ENCODE measurements at places on chromosomes 16 and 17. TPM values are rescaled to one million over a fixed set of nuclear protein-coding genes. Genes with fewer than 3 reads are reported as not detected.

DNA sequence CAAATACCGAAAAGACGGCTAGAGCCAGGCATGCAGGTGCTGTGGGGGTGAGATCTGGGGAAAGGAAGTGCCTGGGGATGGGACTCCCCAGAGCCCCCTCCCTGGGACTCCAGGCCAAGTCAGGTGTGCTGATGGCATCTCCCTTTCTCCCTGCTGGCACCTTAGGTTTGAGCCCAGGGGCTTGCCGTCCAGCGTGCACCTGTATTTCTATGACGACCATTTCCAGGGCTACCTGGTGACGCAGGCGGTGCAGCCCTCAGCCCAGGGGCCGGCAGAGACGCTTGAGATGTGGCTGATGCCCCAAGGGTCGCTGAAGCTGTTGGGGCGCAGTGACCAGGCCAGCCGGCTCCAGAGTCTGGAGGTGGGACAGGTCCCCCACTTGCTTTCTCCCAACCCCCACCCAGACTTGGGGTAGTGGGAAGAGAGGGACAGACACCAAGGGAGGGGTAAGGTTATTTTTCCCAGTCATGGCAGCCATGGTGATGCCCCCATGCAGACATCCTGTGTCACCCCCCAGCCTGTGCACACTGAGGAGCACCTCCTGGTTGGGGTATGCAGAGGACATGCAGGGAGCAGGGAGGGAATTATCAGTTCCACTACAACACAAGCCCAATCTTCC, 11.1 kb downstream of the XYLT2 start:
- no peak overlapping the region for H3K27ac ChIP-seq
- no peak for DNase-seq
- H3K27me3 ChIP-seq = no peaks in the 10 kb centered on the region
- no peak overlapping the region for H3K4me3 ChIP-seq
- peaks cover 10% of the 10 kb centered on the region for H3K36me3 ChIP-seq

GRCh38 chr17:72717276-72717675, 375.2 kb downstream of the SLC39A11 start:
- H3K4me1 ChIP-seq = no peaks in the 10 kb centered on the region
- no peak overlapping the region for H3K27ac ChIP-seq
- no peaks in the 10 kb centered on the region for H3K36me3 ChIP-seq

DNA sequence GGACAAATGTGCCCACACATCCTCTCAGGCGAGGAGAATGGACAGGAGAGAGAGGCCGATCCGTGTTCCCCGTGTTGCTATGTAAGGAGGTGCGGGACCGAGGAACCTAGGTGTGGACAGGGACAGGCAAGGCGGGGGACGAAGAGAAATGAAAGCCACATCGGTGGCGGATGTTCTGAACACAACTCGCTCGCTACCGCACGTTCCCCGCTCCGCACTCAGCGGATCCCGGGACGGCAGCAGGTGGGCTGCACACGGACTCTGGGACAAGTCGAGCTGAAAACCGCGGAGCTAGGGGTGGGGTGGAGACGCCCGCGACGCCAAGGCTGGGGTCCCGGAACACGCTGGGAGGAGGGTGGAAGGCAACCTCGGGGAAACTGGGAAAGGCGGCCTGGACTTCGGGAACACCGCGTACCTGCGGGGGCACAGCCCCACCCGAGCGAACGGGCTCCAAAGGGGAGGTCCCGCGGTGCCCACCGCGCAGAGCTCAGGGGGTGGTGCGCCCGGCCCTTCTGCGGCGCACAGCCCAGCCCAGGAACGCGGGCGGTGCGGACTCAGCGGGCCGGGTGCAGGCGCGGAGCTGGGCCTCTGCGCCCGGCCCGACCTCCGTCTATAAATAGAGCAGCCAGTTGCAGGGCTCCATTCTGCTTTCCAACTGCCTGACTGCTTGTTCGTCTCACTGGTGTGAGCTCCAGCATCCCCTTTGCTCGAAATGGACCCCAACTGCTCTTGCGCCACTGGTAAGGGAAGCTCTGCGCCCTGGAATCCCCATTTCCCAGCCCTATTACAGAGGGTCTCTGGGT, at the start of gene MT1E:
Gene MT1E, plus strand, starts transcription at position 642 of the 803 bp plus-strand sequence. Its CDS starts 71 bp downstream, at position 713.
- peak within 1 kb of the TSS; percentile 95 for H3K27ac ChIP-seq
- H3K4me3 ChIP-seq = peak within 1 kb of the TSS; percentile 67
- H3K4me1 ChIP-seq = peaks cover 9% of the 10 kb centered on the region
- H3K27me3 ChIP-seq = no peaks in the 10 kb centered on the region
- peak; percentile 93 for DNase-seq
- no peaks in the 10 kb centered on the region for H3K36me3 ChIP-seq

GRCh38 chr16:50836121-50836621, 94.3 kb downstream of the CYLD start:
- no peaks in the 10 kb centered on the region for H3K4me1 ChIP-seq
- no peak overlapping the region for H3K27ac ChIP-seq
- DNase-seq = no peak
- H3K27me3 ChIP-seq = no peaks in the 10 kb centered on the region
- no peak overlapping the region for H3K4me3 ChIP-seq

GRCh38 chr17:40493697-40494096, 7.7 kb downstream of the TNS4 start:
- no peak overlapping the region for H3K4me3 ChIP-seq
- no peak overlapping the region for H3K27ac ChIP-seq
- H3K36me3 ChIP-seq = no peaks in the 10 kb centered on the region
- H3K4me1 ChIP-seq = peaks cover 3% of the 10 kb centered on the region
- DNase-seq = no peak

GRCh38 chr17:71402661-71403141, 718.1 kb upstream of the SOX9 start:
- no peak overlapping the region for H3K27ac ChIP-seq
- H3K36me3 ChIP-seq = no peaks in the 10 kb centered on the region
- H3K27me3 ChIP-seq = no peaks in the 10 kb centered on the region
- H3K4me1 ChIP-seq = no peaks in the 10 kb centered on the region

GRCh38 chr16:27826081-27826892, 237.2 kb downstream of the GSG1L start:
- H3K4me3 ChIP-seq = no peak overlapping the region
- no peak for DNase-seq
- H3K27me3 ChIP-seq = no peaks in the 10 kb centered on the region
- H3K36me3 ChIP-seq = no peaks in the 10 kb centered on the region
- H3K4me1 ChIP-seq = no peaks in the 10 kb centered on the region

- no peaks in the 10 kb centered on the region for H3K27me3 ChIP-seq
- H3K4me1 ChIP-seq = peaks cover 9% of the 10 kb centered on the region
- peaks cover 64% of the 10 kb centered on the region for H3K36me3 ChIP-seq
- DNase-seq = peak; percentile 2
These were observed 38.9 kb downstream of the UBN1 start for GRCh38 chr16:4886151-4886550.

DNA sequence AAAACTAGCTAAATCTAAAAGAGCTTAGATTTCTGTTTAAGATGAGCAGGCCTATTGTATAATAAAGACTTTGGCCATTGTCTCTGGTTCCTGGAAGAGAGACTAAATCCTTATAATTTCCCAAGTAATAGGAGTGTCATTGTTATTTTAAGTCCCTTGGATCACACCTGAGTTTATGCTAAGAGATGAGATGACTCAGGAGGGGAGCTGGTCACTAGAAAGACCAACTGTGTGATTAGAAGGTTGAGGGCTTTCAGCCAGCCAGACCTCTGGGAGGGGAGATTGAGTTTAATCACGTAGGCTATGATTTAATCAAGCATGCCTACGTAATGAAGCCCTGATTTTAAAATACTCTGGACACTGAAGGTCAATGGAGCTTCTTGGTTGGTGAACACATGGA, 156.9 kb upstream of the C17orf78 start:
- no peak overlapping the region for H3K27ac ChIP-seq
- no peaks in the 10 kb centered on the region for H3K4me1 ChIP-seq
- no peaks in the 10 kb centered on the region for H3K27me3 ChIP-seq

- peaks cover 2% of the 10 kb centered on the region for H3K27me3 ChIP-seq
- H3K4me1 ChIP-seq = no peaks in the 10 kb centered on the region
- peak overlapping the region; percentile 84 for H3K27ac ChIP-seq
- peak; percentile 85 for DNase-seq
- peak overlapping the region; percentile 47 for H3K4me3 ChIP-seq
- H3K36me3 ChIP-seq = no peaks in the 10 kb centered on the region
These were observed 471.6 kb downstream of the SOX9 start for GRCh38 chr17:72592242-72592966.

- H3K4me1 ChIP-seq = peaks cover 13% of the 10 kb centered on the region
- peak overlapping the region; percentile 92 for H3K4me3 ChIP-seq
- H3K27ac ChIP-seq = peak overlapping the region; percentile 58
These were observed 741 bp upstream of the TLCD3A start for GRCh38 chr17:731644-732066.

DNA sequence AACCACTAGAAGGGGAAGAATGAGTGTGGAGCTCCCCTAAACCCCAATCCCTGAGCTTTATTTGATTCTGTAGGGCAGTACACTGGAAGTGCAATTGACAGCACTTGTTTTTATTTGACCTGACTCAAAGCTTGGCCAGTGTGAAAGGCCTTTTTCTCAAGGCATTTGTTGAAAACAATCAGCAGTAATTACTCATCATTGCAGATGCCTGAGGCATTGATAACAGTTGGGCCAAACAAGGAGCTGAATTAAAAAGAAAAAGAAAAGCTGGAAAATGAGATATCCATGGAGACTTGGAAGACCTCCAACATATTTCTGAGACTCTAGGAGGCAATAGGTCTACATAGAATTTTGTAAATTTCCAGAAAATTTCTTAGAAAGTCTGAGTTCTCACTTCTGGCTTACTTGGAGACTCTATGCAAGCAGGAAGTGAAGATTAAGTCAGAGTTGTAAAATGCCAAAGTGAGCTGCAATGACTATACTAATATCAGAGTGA, 200.8 kb upstream of the KCNJ16 start:
- no peaks in the 10 kb centered on the region for H3K4me1 ChIP-seq
- DNase-seq = no peak
- H3K36me3 ChIP-seq = no peaks in the 10 kb centered on the region
- H3K27ac ChIP-seq = no peak overlapping the region

Gene SIRT7
- 40.2 TPM for polyA plus RNA-seq

Gene NR1D1
- 11.0 TPM for polyA plus RNA-seq

Gene KRT36
- not detected for polyA plus RNA-seq

Gene SEZ6
- polyA plus RNA-seq = 5.0 TPM

Gene TBC1D3K
- not detected for polyA plus RNA-seq

Gene TP53TG3C
- polyA plus RNA-seq = not detected

Gene ABCC11
- 0.19 TPM for polyA plus RNA-seq

Data from pancreas (tissue), 10 donors.